Activated CD4-positive, alpha-beta T cell treated with anti-CD3 and anti-CD28 coated beads, Interleukin-2, amount 50 U/mL, for 24 hours (primary cell): ENCODE measurements at places on chromosomes 11 and 22.

GRCh38 chr11:107931206-107931605 is 3.0 kb downstream of the RAB39A start:
- no peak for DNase-seq

DNA sequence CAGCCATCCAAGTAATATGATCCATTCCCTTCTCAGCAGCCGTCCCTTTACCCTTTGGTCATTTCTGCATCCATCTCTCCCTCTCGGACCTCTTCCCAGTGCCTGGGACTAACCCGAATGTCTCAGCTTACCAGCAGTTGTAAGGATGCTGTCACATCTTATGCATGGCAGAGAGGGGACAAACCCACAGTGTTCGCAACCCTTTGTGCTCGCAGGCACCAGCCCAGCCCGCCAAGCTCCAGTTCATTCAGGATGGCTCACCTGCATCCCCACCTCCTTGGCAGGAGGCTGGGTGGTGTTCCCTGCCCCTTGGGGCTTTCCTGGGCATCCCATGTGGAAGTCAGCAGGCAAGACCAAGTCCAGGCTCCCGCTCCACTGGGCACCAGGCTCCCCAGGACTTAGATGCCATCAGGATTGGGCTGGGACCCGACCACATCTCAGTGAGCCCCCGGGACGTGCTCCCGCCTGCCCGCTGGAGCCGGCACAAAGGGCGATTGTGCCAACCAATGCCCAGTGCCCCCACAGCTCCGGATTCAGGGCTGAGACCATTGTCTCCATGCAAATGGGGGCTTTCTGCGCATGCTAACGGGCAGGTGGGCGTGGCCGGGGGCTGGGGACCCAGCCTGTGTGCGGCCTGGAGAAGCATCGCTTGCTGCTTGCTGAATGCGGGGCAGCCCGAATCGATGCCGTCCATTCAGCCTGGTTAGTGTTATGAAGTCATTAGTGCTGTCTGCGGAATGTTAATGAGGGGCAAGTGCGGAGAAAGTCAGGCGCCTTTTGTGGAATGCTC is 108.6 kb downstream of the KCNQ1OT1 start:
- no peak for DNase-seq

DNA sequence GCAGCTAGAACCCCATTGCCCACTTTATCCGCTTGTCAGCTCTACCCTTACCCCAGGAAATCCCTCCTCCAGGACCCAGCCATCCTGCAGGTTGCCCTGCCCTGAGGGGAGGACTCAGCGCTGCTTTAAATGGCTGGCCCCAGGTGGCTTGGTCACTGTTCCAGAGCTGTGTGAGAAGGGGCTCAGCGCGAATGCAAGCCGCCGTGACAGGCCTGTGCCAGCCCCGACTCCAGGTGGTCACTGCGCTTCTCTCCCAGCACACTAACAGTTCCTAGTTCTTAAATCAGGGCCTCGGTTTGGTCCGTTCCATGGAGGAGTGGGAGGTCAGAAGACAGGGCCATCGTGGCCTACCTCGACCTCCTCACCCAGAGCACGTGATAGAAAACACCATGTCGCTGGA is 65.7 kb upstream of the TBCEL start:
- DNase-seq: no peak

GRCh38 chr22:47806894-47807293 is 1044.4 kb downstream of the TBC1D22A start:
- no peak for DNase-seq

- DNase-seq: no peak
Measured at GRCh38 chr11:48141475-48142122, 75.0 kb upstream of the OR4B1 start.

- DNase-seq: no peak
Measured at GRCh38 chr11:381501-382072, 12.3 kb downstream of the B4GALNT4 start.
